ENCODE measurements at places on chromosomes 12 and 14.
A peak's percentile ranks its signal among the peaks of the same experiment; 100 is the strongest.

GRCh38 chr12:115134298-115134697 is 450.3 kb upstream of the TBX3 start:
- H3K4me3 ChIP-seq = no peak overlapping the region
- H3K27ac ChIP-seq = no peak overlapping the region
- H3K27me3 ChIP-seq = no peaks in the 10 kb centered on the region
- no peaks in the 10 kb centered on the region for H3K36me3 ChIP-seq
- DNase-seq = no peak

GRCh38 chr14:96252323-96252998 is 3.5 kb upstream of the BDKRB1 start:
- peaks cover 16% of the 10 kb centered on the region for H3K27me3 ChIP-seq
- no peaks in the 10 kb centered on the region for H3K36me3 ChIP-seq
- no peak overlapping the region for H3K27ac ChIP-seq
- no peak for DNase-seq
- peaks cover 8% of the 10 kb centered on the region for H3K4me1 ChIP-seq
- no peak overlapping the region for H3K4me3 ChIP-seq

- no peaks in the 10 kb centered on the region for H3K27me3 ChIP-seq
- H3K27ac ChIP-seq = peak overlapping the region; percentile 99
- H3K36me3 ChIP-seq = peaks cover 66% of the 10 kb centered on the region
- peaks cover 33% of the 10 kb centered on the region for H3K4me1 ChIP-seq
- H3K4me3 ChIP-seq = peak overlapping the region; percentile 81
Observed at GRCh38 chr14:100374876-100375265, 51.7 kb downstream of the SLC25A47 start.

DNA sequence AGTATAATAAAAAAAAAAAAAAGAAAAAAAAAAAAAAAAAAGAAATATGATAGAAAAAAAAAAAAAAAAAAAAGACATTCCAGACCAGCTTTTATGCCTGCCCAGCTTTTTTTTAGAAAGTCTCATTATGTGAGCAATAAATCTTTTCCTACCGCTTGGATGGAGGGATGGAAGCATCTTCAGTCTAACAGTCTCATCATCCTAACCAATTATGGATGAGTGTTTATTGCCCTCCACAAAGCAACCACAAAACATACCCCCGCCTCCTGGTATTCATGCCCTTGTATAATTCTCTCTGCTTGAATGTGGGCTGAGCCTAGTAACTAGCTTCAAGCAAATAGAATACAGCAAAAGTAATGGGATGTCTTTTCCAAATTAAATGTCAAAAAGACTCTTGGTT is 33.7 kb upstream of the ADAMTS20 start:
- no peaks in the 10 kb centered on the region for H3K36me3 ChIP-seq
- H3K4me1 ChIP-seq = no peaks in the 10 kb centered on the region
- no peak overlapping the region for H3K27ac ChIP-seq
- H3K4me3 ChIP-seq = no peak overlapping the region
- no peak for DNase-seq

- no peaks in the 10 kb centered on the region for H3K36me3 ChIP-seq
- no peak overlapping the region for H3K4me3 ChIP-seq
- no peaks in the 10 kb centered on the region for H3K4me1 ChIP-seq
- H3K27me3 ChIP-seq = no peaks in the 10 kb centered on the region
Observed at GRCh38 chr12:10861366-10861765, 12.1 kb upstream of the PRR4 start.

GRCh38 chr14:92391726-92392125 is 68.8 kb downstream of the SLC24A4 start:
- H3K27me3 ChIP-seq = peaks cover 59% of the 10 kb centered on the region
- DNase-seq = no peak
- H3K4me3 ChIP-seq = no peak overlapping the region
- no peak overlapping the region for H3K27ac ChIP-seq
- no peaks in the 10 kb centered on the region for H3K4me1 ChIP-seq

Data from Calu3 (cell line).